Smooth muscle cell of the brain vasculature (primary cell): ENCODE measurements at places on chromosomes 5 and 9.

DNA sequence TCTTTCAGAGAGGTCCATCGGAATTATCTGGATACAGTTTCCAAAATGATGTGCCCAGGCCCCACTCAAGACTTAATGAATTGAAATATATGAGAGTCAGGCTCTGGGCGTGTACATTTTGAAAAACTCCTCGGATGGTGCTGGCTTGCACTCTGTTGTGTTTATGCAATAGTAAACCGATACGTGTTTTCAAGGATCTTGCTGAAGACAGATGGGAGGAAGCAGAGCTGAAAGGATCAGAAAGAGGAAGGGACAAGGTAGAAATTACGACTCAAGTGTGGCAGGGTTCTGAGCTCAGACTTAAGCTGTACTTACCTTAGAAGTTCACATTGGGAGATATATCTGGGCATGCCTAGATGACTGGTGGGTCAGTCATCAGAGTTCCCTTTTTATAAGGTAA, 13.7 kb upstream of the STOM start:
- DNase-seq = no peak

DNA sequence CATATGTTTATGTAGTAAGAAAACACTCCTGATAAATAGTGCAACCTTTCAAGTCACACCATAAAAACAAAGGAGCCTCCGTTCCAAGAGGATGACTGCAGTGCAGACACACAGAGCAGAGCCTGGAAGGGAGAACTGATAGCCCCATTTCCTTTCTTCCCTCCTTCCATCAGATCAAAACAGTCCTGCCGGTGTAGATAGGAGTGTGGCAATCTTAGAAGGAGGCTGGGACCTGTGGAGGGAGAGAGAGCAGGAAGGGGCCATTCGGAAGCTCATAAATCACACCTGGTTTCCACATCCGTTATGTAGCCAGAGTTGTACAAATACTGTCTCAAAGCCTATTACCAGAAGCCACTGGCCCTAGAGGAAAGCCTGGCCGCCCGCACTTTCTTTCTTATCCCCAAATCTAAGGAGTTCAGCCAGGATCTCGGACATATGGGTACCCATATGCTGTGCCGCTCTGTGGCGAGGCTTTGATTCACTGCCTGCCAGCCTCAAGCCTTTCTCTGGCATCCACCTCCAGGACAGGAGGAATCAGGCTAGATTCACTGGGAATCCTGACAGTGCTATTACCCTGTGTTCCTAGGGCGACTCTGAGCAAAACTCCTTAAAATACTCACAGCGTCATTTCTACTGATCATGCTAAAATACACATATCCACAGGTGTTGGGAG, 26.9 kb downstream of the DAP start:
- DNase-seq = no peak

DNA sequence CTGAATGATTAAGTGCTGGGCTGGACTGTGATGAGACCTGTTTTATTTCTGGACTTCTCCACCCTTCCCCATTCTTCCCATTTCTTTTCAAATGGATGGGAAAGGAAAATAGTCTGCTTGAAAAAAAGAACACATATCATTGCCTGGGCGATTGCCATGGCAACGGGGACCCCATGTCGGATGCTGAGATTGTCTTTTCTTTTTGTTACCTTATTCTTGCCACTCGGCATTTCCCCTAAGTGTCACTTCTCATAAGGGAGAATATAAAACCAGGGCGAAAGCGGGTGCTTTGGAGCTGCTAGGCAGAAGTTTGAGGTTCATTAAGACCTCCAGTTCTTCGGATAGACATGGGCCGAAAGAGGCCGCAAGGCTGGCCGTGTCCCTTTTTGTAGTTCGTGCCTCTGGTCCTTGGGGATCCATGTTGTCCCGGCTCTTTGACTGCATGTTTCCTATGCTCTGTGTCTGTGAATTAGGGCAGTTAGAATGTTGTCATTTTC, 763 bp downstream of the FGD3 start:
- DNase-seq = no peak

GRCh38 chr5:143758750-143759149, 53.2 kb upstream of the HMHB1 start:
- no peak for DNase-seq

DNA sequence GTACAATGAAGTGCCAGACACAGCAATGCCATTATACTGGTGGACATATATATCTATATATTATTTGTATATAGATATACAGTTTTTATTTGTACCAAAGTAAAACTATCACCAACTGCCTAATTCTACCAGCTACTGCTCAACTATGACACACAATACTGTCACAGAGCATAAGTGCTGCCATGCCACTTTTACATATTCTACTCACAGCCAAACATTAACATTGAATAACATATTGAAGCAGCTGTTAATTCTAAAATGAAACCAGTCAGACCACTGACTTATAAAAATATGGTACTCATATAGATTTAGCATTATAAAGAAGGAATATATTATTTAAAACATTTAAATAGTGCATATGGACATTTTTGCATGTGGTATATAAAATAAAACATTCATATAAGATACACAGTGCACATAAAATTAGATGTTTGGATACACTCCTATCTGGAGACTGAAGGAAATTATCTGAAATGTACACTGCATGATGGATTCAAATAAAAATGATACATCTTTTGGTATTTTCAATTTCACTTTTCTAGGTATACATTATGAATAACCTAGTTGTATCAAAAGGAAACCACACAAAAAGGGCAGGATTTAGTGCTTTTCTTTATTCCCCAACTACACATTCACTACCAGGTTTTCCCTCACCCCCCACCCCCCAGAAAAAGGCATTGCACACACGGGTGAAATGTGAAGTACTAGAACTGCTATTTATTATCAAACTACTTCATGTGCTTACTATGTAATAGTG, 48.9 kb downstream of the PKD2L2 start:
- no peak for DNase-seq

DNA sequence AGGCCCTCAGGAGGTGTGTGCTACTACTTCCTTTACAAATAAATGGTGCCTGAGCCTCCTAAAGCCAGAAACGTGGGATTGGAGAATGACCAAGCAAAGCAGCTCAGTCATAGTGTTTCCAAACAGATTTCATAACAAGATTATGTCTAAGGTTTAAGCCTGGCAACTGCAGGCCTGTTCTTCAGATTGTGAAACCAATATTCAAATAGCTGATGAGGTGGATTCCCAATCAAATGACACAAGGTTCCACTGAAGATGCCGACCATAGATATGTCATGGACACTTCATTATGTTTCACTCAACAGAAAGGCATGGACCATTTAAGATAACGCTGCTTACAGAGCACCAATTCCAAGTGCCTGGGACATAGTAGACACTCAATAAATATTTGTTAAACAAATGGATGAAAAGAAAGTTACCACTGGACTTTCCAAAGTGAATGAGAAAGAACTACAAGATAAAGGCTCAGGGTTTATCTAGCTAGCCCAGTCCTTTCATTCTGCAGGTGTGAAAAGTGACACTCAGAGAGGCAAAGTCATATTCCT, 189.5 kb downstream of the ACTL7B start:
- DNase-seq = no peak

DNA sequence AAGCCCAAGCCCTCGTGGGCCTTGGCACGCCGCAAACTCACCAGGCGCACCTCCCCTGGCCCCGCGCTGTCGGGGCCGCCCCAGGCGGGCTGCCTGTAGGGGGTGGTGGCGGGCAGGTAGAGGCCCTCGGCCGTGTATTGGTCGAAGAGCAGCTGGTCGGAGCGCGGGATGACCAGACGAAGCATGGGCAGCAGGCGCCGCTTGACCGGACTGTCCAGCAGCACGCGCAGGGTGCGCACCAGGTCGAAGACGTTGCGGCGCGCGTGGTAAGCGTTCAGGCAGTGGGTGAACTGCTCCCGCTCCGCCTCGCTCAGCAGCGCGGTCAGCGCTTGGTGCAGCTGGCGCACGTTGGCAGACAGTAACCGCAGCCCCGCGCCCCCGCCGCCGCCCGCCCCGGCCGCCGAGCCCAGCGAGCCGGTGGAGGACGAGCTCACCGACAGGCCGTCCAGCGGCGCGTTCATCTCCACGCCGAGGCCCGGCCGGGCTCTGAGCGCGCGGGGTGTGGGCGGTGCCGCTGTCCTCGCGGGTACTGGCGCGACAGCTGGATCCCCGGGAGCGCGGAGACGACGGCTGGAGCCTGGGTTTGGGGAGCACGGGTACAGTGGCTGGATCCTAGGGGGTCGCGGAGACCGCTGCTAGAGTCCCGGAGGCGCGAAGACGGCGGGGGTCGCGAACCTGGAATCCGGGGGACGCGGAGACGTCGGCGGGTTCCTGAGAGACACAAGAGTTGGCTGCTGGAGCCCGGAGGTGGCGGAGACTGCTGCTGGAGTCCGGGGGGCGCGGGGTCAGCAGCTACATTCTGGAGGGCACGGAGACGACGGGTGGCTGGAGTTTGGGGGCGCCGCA, 709 bp downstream of the WHRN start:
- no peak for DNase-seq
